ENCODE measurements at places on chromosomes 6 and 20.

DNA sequence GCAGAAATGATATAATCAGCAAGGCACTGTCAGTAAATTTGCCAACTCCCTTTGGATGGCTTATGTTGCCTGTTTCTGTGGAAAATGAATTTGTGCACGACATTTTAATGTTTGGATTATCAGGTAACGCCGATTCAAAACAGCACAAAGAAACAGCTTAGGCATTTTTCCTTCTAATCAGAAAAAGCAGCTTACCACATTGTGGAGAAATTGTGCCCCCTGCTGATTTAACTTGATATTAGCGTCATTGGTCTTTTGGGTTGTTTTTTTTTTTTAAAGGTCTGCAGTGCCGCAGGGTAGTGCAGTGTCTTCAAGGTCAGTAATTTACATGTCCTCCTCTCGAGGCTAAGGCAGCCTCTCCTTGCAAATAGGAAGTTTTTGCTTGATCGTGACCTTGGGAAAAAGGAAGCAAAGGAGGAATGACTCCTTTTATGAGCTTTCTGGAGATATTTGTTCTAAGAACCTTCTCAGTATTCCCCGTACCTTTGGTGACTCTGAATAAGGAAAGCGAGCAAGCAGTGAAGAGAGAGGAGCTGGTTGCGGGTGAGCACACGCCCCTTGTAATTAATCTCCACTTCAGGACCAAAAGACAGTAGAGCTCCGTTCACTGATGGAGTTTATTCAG, 79.1 kb downstream of the ELOVL4 start:
- no peak for DNase-seq

- DNase-seq = peak; percentile 51
Measured at GRCh38 chr20:36572701-36573102, 695 bp upstream of the TGIF2 start.

DNA sequence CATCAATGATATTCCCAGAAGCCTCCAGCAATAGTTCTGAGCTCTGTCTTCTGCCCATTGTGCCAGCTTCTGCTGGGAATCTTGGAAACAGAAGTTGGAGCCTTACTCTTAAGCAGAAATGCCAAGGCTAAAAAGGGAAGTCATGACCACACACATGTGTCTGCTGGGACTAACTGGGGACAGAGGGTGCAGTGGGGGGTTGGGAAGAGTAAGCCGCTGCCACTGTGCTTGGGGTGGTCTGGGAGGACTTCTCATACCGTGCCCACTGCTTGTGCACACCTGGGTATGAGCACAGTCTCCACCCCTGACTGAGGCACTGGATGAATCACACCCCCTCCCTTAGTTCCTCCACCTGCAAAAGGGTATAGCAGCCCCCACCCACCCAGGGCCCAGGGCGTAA, 90.7 kb downstream of the CDC5L start:
- DNase-seq = no peak

DNA sequence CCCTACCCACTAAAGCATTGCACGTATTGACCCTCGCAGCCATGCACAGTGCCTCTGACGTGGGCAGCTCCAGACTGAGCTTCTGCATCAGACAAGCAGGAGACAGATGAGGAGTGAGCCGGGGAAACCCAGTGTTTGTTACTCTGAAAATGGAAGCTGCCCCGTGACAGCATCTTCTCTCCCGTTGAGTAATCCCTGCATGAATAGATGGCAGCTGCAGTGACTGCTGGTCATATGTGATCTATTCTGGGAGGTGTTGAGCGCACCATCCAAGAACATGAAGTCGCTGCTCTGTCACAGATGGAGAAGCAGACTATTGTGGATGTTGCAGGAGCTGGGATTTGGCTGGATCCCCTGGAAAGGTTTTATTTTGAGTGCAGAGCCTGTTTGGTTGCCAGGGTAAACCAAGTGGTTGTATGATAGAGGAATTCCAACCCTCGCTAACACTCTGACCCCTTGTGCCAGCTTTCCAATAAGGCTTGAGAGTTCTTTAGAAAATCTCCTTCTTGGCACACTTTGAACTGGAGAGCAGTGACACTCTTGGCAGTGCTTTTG, 242.2 kb downstream of the NRN1 start:
- DNase-seq = no peak

DNA sequence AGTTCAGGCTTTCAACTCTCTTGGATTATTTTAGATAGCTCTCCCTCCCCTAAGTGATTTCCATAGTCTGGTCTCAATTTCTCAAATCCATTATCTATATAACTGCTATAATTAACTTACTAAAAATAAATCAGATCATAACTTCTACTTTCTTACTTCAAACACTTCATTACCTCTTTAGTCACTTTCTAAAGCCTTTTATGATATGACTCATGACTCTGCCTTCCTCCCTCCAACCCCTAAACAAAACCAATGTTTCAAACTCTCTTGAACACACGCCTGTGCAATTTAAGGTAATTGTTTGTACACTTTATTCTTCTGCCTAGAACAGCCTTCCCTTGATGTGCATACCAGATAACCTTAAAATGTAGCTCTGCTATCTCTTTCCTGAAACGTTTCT, 100.5 kb downstream of the LMBRD1 start:
- no peak for DNase-seq

DNA sequence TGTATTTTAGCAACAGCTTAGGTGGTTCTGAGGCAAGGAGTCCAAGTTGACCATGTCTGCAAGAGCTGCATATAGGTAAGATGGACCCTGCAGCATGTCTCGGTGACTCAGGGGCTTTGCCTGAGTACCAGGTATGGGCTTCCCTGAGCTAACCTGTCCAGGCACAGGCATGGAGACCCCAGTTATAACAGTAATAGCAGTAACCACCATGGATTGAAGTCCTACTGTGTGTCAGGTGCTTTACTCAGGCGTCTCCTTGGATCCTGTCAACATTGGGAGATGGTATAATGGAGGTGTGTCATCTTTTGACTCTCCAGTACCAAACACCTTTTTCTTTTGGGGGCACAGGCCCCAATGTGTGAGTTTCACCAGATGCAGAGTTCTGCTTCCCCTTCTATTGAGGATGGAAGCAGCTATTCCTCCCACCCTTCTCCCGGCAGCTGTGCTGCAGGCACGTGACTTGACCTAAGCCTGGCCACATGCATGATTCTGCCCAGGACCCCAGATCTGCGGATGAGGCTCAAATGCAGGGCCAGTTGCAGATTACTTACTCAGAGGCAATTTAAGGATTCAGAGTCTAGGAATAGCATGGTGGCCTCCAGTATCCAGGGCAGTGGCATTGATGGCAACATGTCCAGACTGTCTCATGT, 13.8 kb downstream of the TREM1 start:
- DNase-seq = no peak

DNA sequence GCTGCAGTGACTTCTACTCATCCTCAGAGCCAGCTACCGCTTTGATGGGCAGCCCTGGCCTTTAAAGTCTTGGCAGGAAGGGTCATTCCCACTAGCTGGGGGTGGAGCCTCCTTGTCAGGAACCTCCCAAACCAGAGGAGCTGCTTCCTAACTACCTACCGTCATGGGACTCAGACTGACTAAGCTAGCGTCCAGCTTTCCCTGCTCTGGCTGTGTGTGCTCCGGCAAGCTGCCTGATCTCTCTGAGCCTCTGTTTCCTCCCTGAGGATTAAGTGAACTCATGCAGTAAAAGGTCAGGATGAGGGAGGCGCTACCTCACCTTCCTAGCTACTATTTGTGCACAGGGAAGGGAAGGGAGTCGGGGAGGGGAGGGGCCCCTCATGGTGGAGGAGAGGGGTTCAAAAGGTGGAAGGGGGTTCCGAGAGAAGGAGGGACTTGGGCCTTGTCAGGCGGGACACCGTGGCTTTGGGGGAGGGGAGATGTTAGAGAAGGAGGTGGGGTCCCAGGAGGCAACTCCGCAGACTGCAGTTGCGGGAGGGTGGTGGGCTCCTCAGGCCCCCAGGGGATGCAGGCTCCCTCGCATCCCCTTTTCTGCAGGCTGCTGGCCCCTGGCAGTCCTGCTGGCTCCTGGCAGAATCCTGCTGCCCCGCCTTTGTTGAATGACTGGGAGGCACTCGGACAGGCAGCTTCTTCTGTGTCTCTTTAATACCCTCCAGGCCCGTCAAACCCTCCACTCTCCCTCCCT, 9.8 kb downstream of the DUSP15 start:
- DNase-seq = no peak

All from liver (tissue), 10 donors.